ENCODE measurements at places on chromosomes 5 and 9.

DNA sequence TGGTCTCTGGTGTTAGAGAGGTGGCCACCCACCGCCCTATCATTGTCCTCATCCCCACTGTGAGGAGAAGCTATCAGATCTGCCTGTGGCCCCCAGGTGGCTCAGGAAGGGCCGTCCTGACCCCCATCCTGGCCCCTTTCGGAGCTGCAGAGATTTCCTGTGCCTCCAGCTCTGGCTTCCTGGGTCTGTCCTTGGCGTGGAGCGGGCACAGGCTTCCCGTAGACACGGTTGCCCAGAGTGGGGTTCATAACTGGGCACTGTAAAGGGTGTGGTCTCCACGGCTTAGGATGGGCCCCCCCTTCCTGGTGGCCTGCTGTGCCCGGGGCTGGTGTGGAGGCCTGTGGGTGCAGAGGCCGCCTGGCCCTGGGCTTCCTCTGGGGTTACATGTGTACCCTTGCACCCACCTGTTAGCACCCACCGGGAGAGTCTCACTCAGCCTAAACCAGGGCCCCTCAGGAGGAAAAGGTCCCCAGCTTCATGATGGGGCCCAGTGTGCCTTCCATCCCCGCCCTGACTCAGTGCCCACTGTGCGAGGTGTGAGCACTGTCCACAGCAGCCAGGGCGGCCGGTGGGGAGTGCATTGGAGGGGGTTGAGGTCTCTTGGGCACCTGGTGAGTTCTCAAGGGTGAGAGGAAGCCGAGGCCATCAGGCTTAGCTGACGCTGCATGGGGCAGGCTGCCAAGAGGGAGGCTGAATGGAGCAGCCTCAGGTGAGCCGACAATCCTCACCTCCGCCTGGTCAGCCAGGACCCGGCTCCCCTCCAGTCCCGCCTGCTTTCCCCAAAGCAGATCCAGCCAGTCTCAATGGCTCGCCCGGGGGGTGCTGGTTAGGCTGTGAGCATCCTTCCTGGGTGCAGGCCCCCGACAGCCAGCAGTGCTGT is 15.3 kb upstream of the AJM1 start:
- no peak for DNase-seq

DNA sequence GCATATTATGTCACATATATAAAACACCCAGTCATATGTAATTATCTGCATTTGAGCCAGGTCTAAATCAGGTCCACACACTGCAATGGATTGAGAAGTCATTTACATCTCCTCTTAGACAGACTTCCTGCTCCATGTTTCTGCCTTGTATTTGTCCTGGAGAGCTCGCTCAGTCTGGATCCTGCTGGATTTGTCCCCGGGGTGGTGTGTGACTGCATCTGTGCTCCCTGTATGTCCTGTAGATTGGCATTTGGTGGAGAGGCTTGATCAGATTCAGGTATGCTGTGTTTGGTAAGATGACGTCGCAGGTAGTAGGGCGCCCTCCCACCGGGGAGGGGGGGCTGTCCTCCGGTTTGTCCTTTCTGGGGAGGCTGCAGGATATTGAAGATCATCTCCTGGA is 33.6 kb upstream of the IER5L start:
- DNase-seq: no peak

- DNase-seq: no peak
Observed at GRCh38 chr5:138444078-138444773, 5.4 kb downstream of the REEP2 start.

DNA sequence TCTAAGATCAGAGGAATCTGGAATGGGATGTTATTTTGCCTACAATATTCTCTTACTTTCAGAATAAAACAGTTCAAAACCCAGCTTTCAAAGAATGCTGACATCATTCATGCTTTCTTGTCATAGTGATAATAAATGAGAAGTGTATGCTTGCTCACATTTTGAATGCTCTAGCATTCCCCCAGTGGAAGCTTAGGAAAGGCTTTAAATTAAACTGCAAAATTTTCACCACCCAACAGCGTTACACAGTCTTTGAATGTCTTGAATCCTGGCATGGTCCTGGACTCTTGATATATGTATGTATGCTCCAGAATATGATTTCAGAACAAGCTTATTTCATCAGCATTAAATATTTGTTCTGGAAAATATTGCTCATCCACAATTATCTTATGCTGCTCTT is 964.3 kb upstream of the NUDT12 start:
- no peak for DNase-seq

- no peak for DNase-seq
Observed at GRCh38 chr5:41821051-41821450, 49.2 kb downstream of the OXCT1 start.

DNA sequence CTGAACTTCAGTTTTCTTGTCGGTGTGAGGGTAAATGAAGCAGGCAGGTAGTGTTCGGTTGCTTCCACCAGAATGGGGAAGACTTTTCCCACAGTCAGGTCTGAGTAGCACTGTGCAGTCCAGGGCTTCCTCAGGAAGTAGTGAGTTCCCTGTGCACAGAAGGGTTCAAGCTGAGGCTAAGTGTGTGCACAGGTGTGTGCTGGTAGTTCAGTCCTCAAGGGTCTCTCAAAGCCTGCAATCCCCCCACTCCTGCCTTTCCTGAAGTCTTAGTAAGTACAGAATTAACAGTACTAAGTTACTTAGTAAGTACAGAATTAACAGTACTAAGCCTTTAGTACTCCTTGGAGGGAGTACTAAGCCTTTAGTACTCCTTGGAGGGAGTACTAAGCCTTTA is 1.4 kb downstream of the DAB2IP start:
- DNase-seq: no peak

GRCh38 chr9:88820055-88820454 is 171.2 kb upstream of the S1PR3 start:
- DNase-seq: no peak

GRCh38 chr5:55136521-55136920 is 23.4 kb upstream of the GPX8 start:
- peak; percentile 31 for DNase-seq

DNA sequence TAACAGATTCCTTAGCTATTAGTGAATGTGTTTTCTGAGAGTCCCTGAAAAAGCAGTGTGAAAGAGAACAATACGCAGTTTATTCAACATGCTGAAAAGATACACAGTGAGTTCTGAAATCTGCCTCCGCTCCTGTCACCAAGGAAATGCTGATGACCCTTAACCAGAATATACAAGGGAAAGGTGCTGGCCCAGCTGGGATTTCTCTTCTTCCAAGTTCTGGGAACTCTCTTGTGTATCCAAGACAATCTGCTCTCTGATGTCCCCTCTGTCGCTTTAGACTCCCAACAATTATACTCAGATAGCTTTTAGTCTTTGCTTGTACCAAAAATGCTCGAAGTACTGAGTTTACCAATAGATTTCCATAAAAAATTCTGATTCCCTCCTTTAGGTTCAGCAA is 214.9 kb downstream of the TMEM167A start:
- no peak for DNase-seq

GRCh38 chr9:120161776-120162175 is 418.2 kb downstream of the CDK5RAP2 start:
- no peak for DNase-seq

DNA sequence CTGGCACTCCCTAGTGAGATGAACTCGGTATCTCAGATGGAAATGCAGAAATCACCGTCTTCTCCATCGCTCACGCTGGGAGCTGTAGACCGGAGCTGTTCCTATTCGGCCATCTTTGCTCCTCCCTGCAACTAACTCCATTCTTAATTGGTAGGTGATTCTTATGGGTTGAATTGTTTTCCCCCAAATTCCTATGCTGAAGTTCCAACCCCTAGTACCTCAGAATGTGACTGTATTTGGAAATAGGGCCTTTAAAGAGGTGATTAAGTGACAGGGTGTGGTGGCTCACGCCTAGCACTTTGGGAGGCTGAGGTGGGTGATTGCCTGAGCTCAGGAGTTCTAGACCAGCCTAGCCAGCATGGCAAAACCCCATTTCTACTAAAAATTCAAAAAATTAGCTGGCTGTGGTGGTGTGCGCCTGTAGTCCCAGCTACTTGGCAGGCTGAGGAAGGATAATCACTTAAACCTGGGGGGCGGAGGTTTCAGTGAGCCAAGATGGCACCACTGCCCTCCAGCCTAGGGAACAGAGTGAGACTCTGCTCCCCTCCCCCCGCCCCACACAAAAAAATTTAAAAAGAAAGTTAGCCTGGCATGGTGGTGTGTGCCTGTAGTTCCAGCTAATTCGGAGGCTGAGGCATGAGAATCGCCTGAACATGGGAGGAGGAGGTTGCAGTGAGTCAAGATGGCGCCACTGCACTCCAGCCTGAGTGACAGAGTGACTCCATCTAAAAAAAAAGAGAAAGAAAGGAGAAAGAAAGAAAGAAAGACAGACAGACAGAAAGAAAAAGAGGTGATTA is 25.2 kb upstream of the FOCAD start:
- peak; percentile 13 for DNase-seq

DNA sequence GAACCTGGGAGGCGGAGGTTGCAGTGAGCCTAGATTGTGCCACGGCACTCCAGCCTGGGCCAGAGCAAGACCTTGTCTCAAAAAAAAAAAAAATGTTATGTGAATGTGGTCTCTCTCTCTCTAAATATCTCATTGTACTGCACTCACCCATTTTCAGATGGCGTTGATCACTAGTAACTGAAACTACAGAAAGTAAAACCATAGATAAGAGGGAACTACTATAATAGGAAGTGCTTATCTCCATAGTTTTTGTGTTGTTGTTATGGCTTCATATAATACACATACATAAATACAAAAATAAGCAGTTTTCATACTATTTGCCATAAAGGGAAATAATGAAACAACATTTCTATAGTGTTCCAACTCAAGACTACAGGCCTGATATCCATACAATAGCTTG is 9.1 kb downstream of the IL31RA start:
- DNase-seq: no peak

DNA sequence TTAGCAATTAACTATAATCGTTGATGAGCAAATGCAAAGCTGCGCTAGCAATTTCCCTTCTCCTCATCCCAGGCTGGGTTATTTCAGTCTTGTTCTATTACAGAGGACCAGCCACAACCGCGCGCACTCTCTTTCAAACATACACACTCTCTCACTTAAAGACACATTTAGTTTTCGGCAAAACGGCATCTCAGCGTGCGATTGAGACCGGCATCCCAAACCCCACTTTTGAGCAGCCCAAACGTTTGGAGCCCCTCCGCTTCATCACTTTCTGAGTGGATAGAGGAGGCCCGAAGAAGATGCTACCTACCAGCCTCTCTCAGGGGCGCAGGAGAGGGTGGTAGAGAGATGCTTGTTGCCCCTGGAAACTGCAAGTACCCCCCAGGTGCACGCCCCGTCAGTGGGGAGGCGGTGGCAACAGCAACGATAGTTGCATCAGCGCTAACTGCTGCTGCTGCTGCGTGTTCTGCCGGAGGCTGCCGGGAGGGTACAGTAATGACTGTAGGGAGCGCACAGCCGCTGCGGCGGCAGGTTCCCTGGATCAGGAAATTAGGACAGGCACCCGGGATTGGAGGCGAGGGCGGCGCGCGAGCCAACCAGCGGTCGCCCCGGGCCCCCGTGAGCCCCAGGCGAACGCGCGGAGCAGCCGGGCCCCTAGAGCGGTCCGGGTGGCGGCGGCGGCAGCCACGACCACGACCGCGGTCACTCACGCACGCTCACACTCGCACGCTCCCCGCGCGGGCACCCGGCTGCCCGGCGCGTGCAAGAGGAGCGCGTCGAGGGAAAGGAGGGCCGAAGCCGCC is 467 bp upstream of the VLDLR start:
- peak; percentile 70 for DNase-seq

- peak; percentile 80 for DNase-seq
Observed at GRCh38 chr5:69129413-69129812, 35.6 kb downstream of the SLC30A5 start.

GRCh38 chr5:115463983-115464382 is 80.6 kb downstream of the FEM1C start:
- peak; percentile 40 for DNase-seq

DNA sequence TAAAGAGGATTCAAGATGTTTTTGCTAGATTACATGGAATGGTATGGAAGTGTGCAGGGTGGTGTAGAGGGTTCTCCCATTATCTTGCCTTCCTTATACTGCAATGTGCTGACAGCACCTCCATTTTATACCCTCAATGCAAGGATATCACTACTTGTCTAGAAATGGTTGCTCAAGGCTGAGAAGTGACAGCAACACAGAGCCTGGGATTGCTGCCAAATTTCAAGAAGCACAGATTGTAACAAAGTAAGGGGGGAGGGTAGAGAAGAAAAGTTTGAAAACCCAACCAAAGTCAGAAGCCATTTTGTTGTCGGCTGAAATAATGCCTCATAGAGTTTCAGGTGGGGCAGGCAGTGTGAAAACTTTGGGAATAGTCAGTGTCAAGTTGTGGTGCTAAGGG is 29.8 kb downstream of the PCDHAC2 start:
- DNase-seq: no peak

DNA sequence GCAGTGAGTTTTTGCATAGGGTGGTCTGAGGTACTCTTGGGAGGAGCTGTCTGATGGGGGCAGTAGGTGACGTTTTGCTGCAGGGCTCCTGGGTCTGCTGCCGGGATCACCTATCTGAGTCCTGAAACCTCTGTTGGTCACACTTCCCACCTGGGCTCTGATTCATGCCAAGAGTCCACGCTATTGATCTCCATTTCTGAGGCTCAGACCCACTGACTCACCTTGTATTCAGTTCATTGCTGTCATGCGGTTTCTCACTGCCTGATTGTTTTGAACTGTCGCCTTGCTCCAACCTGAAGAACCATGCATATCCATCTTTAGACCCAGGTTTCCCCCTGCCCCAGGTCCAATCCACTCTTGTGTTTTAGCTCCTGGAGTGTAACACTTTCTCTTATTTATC is 101.3 kb downstream of the NPR3 start:
- no peak for DNase-seq

GRCh38 chr5:135373736-135374515 is 25.1 kb downstream of the MACROH2A1 start:
- DNase-seq: no peak

GRCh38 chr5:73912821-73913271 is 286.9 kb downstream of the ARHGEF28 start:
- peak; percentile 40 for DNase-seq

DNA sequence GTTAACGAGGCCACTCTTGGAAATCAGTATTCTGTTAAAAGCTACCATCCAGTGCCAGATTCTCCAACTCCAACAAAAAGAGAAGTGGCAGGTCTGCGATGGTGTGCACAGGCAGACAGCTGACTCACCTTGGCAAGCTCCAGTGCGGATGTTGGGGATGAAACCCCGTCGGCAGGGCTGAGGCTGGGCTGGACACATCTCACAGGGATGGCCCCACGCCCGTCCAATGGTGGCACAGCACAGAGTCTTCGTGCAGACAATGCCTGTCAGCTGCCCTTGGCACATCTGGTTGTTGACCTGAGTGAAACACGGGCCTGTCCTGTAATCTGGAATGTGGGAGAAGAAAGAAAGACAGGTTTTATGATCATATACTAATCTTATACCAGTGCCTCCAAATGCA is 73.4 kb downstream of the FBN2 start:
- no peak for DNase-seq
